Stimulated activated CD8-positive, alpha-beta memory T cell treated with anti-CD3 and anti-CD28 coated beads, Interleukin-7, amount 100 ng/mL, for 4 hours (primary cell): ENCODE measurements at places on chromosomes 2 and 18.

GRCh38 chr2:173048522-173048896 is 27.1 kb upstream of the MAP3K20 start:
- DNase-seq, result no peak

- no peak for DNase-seq
Observed at GRCh38 chr2:189116087-189116486, 63.5 kb downstream of the COL5A2 start.

- DNase-seq, result no peak
Observed at GRCh38 chr2:101258804-101259203, 6.1 kb downstream of the CNOT11 start.

GRCh38 chr2:48589170-48589767 is 28.4 kb upstream of the GTF2A1L start:
- no peak for DNase-seq

DNA sequence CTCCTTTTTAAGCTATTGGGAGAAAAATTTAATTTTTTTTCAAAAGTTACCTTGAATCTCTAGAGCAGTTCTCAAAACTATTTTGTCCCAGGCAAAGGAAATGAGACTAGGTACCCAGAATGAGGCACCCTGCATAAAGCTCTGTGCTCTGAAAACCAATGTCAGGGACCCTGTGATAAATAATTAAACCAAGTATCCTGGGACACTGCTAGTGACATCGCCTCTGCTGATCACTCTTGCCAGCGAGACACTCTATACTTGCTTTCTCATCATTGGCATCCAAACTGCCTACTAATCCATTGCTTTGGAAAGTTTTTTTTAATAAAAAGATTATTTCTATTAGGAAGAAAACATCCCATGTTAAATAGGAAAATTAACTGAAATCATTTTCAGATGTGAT is 1.4 kb downstream of the GKN1 start:
- no peak for DNase-seq

GRCh38 chr2:127589358-127589757 is 53.9 kb downstream of the MYO7B start:
- DNase-seq, result no peak
